ENCODE measurements at places on chromosomes 11 and 22.
A peak's percentile ranks its signal among the peaks of the same experiment; 100 is the strongest.

DNA sequence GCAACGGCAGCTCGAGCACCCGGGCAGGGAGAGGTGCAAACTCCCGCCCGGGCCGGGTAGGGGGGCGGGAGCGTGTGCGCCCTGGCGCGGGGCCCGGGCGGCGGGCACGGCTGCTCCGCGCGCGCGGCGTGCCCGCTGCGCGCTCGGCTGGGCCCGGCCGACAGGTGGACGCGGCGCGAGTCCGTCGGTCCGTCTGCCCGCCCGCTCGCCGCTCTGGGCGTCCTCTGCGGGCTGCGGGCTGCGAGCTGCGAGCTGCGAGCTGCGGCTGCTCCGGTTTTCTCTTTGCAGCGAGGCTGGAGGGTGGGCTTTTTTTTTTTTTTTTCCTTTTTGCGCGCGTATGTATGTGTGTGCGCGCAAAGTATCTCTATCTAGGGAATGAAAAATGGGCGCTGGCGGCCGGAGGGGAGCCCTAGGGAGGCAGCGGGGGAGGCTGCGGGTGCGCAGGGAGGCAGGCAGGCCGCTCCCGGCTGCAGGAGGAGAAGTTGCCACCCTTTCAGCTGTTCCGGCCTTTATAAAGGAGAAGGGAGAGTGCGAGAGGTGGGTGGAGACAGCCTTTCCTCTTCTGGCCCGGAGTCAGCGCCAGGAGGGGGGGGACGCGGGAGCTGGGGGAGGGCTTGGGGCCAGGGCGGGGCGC is at the start of gene PDGFB:
PDGFB (minus strand) TSS at position 487 of the 634 bp plus-strand sequence. CDS start 1,019 bp downstream, outside the sequence.
- no peak for DNase-seq

DNA sequence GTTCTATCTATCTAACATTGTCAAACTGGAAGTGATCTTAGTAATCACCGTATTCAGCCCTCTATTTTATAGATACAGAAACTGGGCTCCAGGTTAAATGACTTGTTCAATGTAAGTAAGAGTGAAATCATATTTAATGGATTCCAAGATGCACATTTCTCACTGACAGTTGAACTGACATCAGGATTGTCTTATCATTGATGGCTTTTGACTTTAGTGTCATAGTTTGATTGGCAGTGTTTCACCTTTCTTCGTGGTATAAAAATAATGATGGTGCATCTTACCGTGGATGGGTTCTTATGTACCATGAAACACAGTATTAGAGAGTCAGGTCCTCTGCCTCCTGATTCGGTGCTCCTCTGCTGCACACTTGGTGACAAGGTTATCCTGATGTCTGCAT is 123.1 kb downstream of the NCAM1 start:
- no peak for DNase-seq

DNA sequence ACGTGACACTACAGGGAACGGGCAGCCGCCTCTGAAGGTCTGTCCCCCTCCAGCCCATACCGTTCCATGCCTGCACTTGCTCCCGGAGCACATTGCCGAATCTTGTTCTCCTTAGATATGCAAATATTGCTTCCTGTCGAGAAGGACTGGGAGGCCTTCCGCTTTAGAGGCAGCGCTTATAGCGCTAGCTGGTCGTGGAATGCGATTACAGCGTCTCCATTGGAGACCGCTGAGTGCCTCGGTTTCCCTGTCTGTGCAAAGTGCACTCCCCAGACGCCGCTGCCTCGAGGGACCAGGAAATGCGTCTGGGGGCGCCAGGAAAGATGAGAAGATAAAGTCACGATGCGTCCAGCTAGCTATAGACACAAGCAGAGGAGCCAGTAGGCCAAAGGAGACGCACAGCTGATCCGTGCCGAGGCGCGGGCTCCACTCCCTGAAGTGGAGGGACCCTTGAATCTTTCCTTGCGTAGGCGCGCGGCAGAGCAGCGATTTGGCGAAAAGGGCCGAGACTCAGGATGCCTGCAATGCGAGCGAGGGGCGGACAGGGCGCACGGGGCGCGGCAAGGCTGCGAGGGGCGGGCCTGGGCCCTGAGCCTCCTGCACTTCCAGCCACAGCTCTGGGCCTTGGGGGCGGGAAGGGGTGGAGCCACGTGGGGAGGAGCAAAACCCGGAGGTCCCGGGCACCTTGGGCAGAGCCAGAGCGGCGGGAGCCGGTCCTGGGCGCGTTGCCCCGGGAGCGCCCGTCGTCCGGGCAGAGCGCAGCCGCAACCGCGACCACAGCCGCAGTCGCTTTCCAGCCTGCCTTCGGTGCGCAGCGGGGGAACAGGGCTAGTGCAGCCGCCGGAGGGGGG is at the start of gene RASSF10:
RASSF10 (plus strand) TSS at position 692 of the 851 bp plus-strand sequence. CDS start 261 bp downstream, outside the sequence.
- DNase-seq: no peak

DNA sequence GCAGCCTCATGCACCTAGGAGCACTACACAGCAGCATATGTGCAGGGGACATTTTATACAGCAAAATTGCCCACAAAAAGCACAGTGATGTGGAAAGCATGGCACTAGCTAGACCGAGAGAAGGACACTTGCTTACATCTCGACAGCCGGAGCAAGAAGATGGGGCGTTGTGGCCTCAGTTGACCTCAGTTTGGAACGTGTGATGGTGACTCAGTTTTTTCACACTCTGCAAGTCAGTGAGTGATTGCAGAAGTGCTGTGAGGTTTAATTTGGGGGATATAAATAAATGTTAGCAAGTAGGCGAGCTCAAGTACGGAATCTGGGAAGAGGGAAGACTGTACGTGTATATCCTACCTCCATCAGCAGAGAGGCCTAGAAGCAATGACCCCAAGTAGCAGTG is 23.3 kb downstream of the LRP5 start:
- no peak for DNase-seq

GRCh38 chr11:115324581-115325432 is 179.4 kb downstream of the CADM1 start:
- peak; percentile 41 for DNase-seq

DNA sequence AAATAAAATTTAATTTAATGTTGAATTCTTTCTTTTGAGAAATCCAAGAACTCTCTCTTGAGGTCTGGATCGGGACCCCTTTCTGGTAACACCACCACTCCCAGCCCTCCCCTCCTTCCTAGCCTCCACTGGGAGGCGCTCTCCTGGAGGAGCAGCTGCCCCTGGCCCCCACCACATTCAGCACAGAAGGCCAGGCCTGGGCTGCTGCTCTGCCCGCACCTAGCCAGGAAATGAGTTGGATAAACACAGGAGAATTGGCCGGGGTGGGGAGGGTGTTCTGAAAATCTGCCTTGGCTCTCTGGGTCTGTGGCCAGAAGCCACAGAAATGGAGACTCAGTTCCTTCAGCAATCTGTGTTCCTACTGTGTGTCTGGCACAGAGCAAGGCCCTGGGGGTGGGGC is 31.2 kb downstream of the C22orf42 start:
- no peak for DNase-seq

DNA sequence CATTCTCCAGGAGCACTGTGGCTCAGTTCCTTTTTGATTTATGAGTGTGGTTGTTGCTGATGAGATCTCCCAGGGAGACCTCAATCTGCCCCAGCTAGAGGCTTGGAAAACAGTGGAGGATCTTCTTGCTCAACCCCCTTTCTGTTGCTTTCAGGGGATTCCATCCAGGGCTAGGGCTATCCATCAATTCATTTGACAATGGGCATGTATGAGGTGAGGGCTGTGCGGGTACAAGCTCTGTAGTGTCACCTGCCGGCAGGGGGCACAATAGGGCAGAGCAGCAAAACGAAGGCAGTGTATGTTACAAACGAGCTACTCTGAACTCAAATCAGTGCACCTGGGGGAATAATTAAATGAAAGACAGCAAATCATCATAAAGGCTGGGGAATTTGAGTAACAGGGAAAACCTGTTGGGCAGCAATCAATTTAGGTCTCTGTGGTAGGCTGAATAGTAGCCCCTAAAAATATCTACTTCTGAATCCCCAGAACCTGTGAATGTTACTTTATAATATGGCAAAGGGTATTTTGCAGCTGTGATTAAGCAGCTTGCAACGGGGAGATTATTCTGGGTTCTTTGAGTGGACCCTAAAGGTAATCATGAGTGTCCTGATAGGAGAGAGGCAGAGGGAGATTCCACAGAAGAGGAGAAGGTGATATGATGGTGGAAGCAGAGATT is 170.3 kb upstream of the ZBED5 start:
- DNase-seq: peak; percentile 69

- DNase-seq: no peak
These were observed 443.4 kb downstream of the MIAT start for GRCh38 chr22:27100789-27101188.

DNA sequence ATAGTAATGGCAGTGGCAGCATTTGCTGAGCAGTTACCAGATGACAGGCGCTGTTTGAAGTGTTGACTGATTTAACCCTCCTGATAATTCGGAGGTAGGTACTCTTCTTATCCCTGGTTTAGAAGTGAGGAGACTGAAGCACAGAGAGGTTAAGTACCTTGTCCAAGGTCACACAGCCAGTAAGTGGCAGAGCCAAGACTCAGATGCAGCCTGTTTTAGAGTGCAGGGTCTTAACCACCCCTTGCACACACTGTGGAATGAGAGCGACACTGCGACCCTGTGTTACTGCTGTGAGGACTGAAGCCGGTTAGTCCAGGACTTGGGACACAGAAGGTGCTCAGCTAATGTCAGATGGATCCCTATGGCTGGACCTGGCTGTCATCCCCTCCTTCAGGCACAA is 34.7 kb downstream of the DAGLA start:
- DNase-seq: no peak

DNA sequence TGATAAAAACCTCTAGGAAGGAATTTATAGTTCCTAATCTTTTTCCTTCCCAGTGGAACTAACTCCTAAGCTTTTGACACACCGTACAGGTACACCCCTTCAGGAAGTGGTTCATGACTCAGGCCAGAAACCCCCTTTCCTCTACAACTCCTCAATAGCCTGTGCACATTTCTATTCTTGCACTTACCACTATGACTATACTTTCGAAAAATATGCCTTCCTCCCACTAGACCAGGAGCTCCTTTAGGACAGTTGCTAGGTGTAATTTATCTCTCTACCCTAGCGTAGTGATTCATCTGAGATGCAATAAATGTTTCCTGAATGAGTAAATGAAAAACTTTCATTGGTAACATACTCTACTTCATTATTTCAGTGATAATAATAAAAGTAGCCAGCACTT is 14.5 kb downstream of the MAP6 start:
- DNase-seq: no peak

DNA sequence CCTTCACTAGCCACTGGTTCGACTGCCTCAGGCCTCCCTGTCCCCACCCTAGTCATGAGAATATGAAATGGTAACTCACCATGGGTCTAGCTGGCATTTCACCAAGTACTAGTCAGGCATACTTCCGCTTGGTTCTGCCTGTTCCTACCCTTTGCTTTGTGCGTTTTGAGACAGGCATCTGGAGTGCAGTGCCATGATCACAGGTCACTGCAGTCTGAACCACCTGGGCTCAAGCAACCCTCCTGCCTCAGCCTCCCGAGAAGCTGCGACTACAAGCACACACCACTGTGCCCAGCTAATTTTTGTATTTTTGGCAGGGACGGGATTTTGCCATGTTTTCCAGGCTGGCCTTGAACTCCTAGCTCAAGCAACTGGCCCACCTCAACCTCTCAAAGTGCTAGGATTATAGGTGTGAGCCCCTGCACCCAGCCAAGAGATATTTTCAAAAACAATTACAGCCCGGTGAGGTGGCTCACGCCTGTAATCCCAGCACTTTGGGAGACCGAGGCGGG is 14.1 kb downstream of the HRAS start:
- no peak for DNase-seq

DNA sequence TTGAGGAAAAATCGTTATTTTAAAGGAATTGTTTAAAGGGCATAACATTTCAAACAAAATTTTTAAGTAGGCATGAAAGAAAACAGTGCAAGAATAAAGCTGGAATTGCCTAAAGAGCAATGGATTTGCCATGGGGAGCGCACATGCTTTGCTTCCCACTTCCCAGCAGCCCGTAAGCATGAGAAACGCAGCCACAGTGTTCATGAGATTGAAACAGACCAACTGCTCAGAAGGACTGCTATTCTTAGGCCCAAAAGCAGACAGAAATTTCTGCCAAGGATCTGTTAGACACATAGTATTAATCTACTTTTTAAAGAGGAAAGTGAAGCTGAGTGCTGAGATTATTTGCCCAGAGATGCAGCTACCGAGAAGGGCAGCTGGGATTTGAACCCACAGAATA is 34.2 kb upstream of the TSKU start:
- no peak for DNase-seq

DNA sequence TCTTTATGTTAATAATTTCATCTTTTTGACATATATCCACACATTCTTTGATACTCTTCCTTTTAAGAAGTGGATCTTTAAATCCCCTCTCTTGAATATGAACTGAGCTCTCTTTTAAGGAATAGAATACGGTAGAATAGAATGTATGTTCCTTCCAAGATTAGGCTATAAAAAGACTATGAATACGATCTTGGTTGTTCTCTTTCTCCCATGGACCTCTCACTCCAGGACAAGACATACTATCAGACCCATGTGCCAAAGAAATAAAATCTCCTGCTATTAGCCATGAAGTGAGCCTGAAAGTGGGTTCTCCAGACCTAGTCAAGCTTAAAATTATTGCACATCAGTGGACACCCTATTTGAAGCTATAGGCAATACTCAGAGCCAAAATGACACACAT is 392.2 kb upstream of the ANO3 start:
- DNase-seq: no peak

GRCh38 chr22:32596471-32596870 is 121.9 kb downstream of the FBXO7 start:
- DNase-seq: no peak

GRCh38 chr11:117396970-117397369 is 69.3 kb downstream of the CEP164 start:
- no peak for DNase-seq

DNA sequence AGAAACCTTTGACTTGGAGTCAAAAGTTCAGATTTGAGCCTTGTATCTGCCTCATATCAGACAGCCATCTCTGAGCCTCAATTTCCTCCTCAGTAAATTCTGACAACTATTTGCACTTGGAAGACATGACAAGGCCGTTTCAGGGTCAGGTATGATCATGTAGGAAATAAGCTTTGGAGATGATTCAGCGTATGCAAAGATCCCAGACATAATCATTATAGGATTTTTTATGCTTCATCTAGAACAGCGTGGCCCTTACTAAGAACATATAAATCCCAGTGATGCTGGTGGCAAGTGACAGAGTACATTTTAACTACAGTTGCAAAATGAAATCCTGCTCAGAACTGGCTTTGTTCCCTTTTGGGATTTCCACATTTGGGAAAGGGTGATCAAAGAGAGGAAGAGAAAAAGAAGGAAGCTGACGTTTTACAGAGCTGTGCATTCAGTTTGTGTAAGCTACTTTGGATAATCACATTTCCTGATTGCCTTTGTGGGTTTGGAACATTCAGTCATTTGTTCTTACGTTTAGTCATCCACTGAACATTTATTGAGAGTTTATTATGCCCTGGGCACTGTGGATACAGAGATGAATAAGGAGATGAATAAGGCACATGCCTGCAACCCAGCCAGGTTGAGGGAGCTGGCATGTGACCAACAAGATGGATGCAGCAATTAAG is 81.9 kb upstream of the HEPHL1 start:
- DNase-seq: no peak

DNA sequence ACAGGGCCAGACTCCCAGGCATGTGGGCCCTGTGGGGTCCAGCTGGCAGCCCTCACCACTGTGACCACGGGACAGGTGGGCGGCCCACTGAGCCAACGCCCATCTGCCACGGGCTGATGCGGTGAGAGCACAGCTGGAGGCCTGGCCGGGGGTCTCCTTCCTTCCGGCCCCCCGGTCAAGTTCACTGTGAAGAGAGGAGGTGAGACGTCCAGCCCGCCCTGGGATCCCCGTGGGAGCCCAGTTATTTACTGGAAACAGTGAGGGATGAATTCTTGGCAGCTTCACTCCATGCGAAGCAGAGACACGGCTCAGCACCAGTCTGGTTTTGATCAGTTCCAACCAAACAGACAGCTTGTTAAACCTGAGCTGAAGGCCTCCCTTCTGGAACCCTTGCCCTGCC is 38.7 kb downstream of the WNT11 start:
- DNase-seq: no peak
